ENCODE measurements at places on chromosomes 3 and 15.
A peak's percentile ranks its signal among the peaks of the same experiment; 100 is the strongest.

DNA sequence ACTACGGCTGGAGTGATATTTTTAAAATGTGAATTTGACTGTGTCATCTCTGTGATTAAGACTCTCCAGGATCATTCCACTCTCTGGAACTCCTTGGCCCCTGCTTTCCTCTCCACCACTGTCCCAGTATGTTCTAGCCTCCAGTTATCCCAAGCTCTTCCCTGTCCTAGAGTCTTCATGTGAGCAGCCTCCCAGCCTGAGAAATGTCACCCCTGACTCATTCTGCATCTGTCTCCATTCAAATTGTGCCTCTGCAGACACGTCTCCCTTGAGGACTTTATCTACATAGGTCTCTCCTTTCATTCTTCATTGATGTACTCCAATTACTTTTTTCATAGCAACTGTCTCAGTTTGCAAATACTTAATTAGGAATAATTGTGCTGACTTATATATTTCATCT is 317.7 kb upstream of the ADAMTS9 start:
- no peak for DNase-seq

DNA sequence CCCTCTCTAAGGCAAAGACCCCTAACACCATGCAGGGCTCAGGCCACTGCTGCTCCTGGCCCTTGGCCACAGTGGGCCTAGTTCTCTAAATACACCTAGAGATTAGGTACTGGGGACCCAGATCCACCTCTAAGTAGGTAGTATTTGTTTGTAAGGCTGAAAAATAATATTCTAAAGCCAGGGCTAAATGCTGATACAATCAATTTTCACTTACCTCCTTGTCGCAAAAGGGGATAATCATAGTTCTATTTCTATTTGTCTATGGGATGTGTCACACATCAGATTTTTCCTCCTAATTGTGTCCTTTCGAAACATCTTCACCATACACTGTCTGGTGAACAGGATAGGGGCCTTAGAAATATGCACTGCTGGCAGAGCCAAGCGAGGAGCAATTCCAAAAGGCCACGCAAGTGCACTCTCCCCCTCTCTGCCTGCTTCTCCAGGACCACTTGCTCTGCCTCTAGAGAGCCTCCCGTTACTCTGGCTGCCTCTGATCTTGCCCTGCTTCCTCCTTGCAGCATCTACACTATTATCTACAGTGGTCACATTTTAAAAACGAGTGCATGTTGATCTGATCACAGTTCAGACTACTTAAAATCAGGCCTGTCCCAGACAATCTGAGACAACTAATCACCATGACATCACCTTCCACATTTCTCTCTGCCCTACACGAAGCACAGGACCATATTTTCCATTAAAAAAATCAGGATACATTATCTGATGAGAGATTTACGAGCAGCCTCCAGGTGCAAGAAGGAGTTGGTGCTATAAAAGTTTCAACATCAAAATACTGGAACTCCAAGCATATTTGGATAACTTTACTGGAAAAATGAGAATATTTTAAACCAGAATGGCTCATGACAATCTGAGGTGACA is 115.4 kb downstream of the MYLK start:
- DNase-seq: no peak

DNA sequence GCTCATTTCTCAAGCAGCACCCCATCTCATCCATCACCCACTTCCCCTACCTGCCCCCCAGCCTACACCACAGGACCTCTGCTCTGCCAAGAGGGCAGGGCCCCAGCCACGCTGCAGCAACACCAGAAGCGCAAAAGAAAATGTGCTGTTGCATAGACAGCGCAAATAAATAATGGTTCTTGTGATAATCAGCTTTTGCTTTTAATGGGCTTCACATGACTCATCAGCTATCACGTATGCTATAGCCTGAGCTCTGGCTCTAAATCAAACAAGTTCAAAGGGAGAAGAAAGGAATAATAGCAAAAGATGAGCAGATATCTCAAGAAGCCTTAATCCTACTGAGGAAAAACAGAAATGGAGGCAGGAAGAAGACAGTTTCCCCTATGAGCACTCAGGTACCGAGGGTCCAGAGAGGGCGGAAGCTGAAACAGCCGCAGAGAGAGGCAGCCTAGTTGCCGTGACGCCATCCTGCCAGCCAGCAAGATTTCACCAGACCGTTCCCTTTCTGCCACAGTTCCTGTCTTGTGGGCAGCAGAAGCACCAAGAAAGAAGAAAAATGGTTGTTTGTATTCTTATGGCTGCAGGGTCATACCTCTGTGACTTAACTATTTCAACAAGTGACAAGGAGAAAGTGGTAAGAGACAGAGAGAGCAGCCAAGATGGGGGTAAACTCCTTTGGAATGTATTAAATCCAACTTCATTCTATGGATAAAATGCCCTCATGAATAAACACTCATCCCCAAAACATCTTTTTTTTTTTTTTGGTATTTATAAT is 22.0 kb downstream of the RAB27A start:
- peak; percentile 74 for DNase-seq

- no peak for DNase-seq
These were observed 60.0 kb downstream of the THRB start for GRCh38 chr3:24434651-24435050.

DNA sequence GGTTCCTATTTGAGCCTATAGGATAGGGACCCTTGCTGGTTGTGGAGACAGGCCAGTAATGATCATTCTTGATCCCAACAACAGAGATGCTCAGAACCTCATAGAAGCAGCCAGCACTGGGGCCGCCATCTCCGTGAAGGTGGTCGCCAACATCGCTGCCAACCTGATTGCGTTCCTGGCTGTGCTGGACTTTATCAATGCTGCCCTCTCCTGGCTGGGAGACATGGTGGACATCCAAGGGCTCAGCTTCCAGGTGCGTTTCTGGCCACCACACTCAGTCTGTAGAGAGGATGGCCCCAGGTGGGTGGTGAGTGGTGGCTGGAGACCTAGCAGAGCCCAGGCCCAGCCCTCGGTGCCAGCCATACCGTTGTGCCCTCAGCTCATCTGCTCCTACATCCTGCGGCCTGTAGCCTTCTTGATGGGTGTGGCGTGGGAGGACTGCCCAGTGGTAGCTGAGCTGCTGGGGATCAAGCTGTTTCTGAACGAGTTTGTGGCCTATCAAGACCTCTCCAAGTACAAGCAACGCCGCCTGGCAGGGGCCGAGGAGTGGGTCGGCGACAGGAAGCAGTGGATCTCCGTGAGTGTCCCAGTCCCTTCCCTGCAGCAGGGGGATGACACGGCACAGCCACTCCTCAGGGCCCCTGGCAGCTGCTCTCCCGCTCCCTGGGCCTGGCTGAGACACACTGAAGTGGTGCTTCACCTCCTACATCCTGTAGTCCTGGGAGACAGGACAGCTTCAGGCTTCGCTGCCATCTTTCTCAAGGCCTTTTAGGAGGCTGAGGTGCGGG is 46.5 kb upstream of the PDE8A start:
- no peak for DNase-seq

- DNase-seq: no peak
These were observed 149.6 kb downstream of the PDZRN3 start for GRCh38 chr3:73475175-73475574.

DNA sequence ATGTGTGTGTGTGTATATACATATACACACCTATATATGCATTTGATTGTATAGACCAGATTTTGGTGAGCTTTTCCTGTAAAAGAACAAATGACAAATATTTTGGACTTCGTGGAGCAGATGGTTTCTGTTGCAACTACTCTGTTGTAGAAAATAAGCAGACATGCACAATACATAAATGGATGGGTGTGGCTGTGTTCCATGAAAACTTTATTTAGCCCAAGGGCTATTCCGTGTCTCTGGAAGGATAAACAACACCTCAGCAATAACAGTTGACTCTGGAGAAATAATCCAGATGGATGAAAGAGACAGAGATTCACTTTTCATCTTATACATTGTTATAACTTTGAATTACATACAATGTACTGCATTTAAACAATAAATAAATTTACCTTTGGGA is 441.4 kb downstream of the CNTN3 start:
- no peak for DNase-seq

GRCh38 chr3:11509173-11510000 is 134.3 kb downstream of the VGLL4 start:
- no peak for DNase-seq

GRCh38 chr3:65018801-65019200 is 331.0 kb upstream of the ADAMTS9 start:
- no peak for DNase-seq

DNA sequence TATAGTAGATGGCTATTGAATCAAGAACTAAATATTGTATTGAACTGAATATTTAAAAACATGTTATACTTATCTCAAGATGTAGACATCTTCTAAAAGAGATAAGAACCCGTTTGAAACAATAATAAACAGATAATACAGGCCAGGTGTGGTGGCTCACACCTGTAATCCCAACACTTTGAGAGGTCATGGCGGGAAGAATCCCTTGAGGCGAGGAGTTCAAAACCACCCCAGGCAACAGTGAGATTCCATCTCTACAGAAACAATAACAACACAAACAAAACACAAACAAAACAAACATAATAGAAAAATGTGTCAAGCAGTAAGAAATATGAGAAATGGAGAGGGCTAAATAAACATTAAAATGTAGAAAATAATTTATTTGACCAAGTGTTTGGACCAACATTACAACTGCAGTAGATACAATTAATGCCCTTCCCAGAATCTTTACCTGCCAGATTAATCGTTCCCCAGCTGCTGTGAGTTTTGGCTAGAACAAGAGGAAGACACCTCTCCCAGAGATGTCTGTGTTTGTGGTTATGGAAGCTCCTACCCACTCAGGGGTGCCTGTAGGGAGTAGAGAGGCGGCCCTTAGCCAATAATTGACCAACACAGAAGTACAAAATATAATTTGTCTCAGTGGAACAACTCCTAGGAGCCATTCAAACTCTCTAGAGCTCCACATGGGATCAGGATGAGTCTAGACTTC is 111.9 kb upstream of the AGTR1 start:
- no peak for DNase-seq

DNA sequence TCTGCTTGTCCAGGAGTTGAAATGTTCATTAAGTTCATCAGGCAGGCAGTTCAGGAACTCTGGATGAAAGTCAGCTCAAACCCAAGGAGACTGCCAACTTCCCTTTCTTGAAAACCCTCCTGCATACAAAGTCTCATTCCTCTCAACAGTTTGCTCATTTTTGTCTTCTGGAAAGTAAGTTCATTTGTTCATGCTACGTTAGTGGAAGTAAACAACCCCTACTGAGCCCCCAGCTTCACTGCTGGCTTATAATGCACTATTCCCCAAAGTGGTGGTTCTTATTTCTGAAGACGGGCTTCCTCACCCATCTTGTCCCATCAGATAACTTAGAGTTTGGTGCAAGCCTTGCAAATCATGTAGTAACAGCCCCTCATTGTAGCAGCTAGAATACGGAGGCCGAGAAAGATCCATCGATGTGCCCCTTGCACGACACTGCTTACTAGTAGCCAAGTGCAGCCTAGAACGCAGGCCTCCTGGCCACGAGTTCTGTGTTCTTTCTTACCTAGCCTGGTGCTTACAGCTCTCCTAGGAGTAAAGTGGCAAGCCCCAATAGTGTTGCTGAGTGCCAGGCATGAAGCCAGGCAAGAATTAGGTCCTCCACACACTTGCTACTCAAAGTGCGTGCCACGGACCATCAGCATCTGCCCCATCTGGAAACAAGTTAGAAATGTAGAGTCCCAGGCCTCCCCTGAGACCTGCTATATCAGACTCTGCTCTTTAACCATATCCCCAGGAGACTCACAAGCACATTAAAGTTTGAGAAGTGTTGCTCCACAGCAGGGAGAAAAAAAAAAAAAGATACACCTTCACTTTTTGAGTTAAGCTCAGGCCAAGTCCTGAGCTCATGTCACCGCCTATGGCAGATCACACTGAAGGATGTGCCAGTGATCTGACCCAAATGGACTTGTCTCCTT is 82.5 kb downstream of the RFTN1 start:
- no peak for DNase-seq

GRCh38 chr15:31324806-31325594 is 1.6 kb upstream of the KLF13 start:
- no peak for DNase-seq

- no peak for DNase-seq
These were observed 353.7 kb upstream of the SEMA6D start for GRCh38 chr15:47363653-47364052.

DNA sequence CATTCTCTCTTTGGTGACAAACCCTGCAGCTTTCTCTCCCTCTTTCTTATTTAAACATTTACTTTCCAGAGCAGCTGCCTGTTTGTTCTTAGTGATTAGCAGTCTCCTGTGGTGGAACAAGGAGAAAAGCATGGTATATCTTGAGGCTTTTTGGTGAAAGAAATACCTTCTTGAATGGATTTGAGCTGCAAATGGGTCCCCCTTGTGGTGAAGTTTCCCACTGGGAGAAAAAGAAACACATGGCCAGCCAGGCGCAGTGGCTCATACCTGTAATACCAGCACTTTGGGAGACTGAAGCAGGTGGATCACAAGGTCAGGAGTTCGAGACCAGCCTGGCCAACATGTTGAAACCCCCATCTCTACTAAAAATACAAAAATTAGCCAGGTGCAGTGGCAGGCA is 48.3 kb upstream of the ACP3 start:
- DNase-seq: no peak

DNA sequence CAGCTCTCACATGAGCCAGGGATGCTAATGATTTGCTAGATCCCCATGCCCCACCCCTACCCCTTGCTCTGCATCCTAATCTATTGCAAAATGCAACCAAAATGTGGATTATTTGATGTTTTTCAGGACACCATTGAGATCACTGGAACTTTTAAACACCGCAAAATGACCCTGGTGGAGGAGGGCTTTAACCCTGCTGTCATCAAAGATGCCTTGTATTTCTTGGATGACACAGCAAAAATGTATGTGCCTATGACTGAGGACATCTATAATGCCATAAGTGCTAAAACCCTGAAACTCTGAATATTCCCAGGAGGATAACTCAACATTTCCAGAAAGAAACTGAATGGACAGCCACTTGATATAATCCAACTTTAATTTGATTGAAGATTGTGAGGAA is 29.7 kb downstream of the HDC start:
- DNase-seq: no peak

DNA sequence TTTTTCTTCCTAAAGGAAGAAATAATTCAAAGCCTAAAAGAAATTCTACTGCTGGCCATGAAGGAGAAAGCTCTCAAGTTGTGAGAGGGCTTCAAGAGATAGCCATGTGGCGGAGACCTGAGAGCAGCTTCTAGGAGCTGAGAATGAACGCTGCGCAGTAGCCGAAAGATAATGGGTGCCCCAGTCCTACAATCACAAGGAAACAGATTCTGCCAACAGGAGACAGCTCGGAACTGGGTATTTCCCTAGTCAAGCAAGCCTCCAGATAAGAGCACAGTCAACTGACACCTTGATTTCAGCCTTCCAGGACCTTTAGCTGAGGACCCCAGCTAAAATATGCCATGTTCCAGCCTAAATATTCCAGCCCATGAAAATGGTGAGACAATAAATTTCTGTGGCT is 824.1 kb downstream of the FHIT start:
- no peak for DNase-seq

GRCh38 chr15:90938261-90938660 is 3.2 kb downstream of the UNC45A start:
- no peak for DNase-seq

DNA sequence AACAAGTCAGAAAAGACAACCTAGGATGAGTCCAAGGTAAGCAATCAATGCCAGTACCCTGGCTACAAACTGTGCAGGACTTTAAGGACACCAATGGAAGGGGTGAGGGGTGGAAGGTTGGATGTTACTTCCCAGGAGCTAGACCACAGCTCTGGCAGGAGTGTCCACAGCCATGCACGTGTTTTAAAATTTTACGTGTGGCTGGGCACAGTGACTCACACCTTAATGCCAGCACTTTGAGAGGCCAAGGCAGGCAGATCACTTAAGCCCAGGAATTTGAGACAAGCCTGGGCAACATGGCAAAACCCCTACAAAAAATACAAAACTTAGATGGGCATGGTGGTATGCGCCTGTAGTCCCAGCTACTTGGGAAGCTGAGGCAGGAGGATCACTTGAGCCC is 14.7 kb upstream of the HDC start:
- DNase-seq: no peak

GRCh38 chr15:91338766-91339165 is 238.7 kb downstream of the SV2B start:
- no peak for DNase-seq
